ENCODE measurements at places on chromosomes 1 and 21. TPM values are rescaled to one million over a fixed set of nuclear protein-coding genes. Genes with fewer than 3 reads are reported as not detected.

Gene HSPB7
- 4.3 TPM for polyA plus RNA-seq

DNA sequence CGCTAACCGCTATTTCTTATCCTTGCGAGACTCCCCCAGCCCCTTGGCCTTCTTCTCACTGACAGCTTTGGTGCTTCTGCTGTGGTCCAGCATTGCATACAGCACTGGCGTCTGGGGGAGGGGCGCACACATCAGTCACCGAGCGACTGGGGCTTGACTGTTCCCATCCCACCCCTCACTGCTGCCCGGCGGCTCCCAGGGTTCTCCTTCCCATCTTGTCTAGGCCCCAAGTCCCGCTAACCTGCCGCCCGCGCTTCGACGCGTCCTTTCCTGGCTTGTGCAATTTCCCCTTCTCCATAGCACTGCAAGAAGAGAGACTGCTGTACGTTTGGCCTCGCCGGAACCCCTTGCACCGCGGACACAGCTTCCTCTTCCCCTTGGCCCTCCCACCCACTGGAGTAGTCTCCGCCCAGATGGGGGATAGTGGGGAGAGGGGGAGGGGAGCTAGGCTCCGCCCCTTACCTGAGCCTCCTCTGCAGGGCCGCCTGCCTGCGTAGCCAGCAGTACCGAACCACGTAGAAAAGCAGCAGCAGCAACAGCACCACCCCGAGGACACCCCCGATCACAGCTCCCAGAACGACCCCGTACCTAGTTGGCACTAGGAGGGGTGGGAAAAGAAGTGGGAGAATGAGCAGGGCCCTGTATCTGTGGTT lies 3.8 kb downstream of the MPZ start:
- peak; percentile 62 for DNase-seq

DNA sequence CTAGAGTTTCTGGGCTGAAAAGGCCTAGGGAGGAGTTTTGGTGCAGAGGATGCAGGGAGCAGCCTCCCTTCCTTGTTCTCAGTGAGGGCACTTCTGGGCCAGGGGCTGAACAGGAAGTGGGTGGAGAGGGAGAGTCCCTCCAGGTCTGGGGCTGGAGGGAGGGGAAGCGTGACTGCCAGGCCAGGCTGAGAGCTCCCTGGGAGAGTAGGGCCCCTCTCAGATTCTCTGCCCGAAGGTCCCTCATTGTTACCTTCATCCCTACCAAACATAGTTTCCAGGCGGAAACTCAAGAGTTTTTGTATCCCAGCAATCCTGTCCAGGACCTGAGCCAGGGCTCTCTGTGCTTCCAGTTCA lies 36.8 kb downstream of the CITED4 start:
- DNase-seq, result no peak

- DNase-seq, result no peak
Observed at GRCh38 chr1:21308847-21309652, 18.8 kb upstream of the ECE1 start.

DNA sequence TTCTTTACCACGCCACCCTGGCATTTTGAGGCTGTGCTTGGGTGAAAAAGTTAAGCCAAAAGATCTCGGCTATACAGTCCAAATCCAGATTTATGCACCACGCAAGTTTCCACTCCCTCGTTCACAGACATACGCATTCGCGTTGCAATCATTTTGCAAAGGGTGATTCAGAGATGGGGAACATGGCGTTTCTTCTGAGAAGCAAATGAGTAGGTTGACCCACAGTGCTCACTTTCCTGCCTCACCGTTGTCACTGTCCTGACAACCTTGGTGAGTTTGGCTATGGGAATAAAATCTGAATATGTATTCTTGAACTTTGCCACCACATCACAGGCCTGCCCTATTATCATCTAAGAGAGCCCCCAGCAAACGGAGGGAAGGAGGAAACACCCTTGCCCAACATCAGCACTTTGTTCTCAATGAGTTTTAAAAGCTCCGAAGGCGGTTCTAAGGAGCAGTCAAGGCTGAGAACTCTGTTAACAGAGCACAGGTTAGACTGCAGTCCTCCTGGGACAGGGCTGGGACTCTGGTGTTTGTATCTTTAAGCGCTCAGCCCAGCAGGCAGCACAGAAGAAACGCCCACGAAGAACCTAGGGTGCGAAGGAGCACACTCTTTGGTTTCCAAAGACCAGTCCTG lies 86.4 kb downstream of the RUNX1 start:
- no peak for DNase-seq

All from right renal pelvis (tissue), 4 donors.